ENCODE measurements at places on chromosomes 4 and X.

DNA sequence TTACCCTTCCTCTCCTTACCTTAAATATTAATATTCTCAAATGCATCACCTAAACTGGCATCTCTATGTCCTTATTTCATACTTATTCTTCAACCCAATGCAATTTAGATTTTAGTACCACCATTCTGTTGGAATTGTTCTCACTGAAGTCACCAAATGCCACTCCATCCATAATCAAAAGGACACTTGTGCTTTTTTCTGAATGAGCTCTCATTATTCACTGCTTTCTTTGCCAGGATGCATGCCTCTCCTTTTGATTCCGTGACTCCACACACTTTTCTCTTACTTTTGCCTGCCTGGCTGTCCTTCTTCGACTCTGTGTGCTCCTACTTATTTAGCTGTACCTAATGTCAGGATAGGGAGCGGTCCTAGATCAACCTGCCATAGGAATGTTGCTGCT is 633.1 kb upstream of the BOD1L1 start:
- DNase-seq = no peak

DNA sequence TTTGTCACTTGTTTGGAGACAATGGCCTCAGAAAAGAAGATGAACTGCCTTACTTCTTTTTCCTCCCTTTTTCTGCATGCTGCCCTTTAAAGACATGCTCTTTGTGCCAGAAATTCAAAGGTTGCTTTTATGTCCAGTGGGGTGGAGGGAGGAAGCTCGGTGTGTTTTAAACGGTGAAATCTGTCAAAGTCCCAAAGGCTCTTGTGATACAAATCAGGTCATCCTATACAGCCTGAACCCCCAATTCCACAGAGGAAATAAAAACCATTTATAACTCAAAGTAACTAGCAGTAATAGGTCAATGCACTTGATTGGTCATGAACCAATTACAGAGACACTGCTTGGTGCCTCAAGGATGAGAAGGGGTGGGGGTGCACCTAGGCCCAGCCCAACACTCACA is 339.3 kb upstream of the F9 start:
- no peak for DNase-seq

DNA sequence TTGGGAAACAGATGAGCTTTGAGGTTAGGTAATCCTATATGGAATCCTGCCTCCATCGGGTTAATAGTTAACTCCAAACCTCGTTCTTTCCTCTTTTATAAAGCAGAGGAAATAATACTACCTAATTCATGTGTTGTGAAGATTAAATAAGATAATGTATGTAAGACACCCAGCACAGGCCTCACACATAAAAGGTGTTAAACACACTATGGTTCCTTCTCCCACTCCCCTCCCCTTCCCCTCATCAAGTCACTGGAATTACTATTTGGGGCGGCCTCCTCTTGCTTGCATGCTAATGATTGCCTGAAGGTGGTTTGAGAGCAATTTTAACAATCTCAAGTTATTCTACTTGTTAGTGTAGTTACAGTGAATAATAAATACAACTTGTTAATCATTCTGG is 404.4 kb upstream of the RASGEF1B start:
- DNase-seq = no peak

GRCh38 chr4:80461412-80461811 is 125.9 kb downstream of the CFAP299 start:
- DNase-seq = no peak

GRCh38 chr4:86031927-86032326 is 327.9 kb downstream of the MAPK10 start:
- no peak for DNase-seq

- no peak for DNase-seq
These were observed 8.5 kb upstream of the ERCC6L start for GRCh38 chrX:72247206-72247942.

- no peak for DNase-seq
These were observed 92.0 kb downstream of the PRKX start for GRCh38 chrX:3621414-3621813.

DNA sequence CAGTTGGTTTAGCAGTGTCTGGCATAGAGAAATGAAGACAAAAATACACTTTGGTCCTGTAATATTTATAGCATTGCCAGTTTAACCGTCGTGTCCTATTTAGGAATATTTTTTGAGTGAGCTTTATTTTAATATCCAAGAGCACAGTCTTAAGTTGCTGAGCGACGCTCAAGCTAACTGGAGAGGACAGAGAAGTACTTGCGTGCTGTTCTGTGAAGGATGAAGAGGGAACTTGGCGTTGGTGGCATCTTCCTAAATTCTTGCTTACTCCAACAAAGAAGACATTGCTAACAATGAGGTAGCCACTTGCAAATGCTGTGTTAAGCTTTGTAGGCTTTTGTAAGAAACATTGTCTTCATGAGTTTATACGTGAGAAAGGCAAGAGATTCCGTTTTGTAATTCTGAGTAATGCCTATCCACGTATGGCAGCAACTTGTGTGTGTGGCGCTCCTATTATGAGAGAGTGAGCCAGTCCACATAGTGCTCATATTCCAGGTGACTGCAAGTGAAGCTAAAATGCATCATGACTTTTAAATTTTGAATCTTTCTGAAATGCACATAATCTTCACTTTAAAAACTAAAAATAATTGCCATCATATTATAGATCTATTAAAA is 50.6 kb downstream of the SYNPO2 start:
- DNase-seq = no peak

DNA sequence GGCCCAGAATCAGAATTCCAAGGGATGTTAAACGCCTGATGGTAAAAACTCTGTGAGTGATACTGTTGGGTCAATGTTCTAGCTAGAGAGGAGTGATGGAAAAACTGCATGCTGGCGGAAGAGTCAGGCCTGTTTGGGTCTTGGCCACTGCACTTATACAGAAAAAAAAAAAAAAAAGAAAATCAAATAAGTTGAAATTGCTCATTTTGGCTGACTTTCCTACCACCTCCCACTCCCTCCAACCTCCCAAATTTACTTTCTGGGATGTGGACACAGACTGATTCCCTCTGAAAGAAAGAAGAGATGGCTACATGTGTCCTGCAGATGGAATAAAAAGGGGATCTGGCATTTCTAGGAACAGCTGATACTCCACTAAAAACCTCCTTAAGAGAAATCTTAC is 234.1 kb upstream of the GIMD1 start:
- no peak for DNase-seq

DNA sequence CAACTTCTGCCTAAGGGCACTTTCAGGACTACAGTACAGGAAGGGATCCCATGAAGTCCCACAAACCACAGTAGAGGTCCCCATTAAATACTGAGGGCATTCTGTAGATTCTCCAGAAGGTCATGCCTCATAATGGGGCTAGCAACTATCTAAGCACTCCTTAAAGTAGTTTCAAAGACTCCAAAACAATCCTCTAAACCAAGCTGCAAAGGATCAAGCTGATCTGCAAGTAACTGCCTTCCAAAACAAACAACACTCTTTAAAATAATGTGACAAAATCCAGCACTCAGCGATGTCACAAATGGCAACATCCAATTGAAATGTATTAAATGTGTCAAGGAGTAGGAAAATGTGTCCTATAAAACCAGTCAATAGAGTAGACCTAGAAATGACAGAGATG is 118.7 kb downstream of the FRYL start:
- no peak for DNase-seq

All from activated CD4-positive, alpha-beta T cell treated with anti-CD3 and anti-CD28 coated beads for 1 hour (primary cell).